ENCODE measurements at places on chromosomes 4 and X.

- no peak for DNase-seq
These were observed 75.8 kb upstream of the IQCM start for GRCh38 chr4:149891426-149891825.

GRCh38 chr4:185307136-185307950 lies 88.4 kb downstream of the LRP2BP start:
- no peak for DNase-seq

GRCh38 chr4:100933628-100934027 lies 413.7 kb downstream of the PPP3CA start:
- no peak for DNase-seq

DNA sequence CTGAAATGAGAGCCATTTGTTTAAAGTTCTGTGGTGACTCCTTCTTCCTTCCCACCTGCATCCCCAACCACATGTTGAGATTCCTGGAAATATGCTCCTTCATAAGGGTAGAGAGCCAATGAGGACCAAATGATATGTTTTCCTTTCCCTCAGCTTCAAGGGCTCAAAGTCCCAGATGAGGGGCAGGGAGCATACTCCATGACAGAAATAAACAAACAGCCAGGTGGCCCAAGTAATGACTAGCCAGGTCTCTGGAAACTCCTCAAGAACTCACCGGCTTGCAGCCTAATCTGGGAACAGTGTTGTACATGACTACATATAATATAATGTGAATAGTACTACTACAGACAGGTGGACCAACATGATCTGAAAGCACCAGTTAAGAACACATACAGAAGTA lies 392.3 kb downstream of the PACRGL start:
- DNase-seq, result no peak

GRCh38 chr4:57119054-57119651 lies 9.0 kb upstream of the IGFBP7 start:
- DNase-seq, result no peak

- DNase-seq, result no peak
These were observed 36.6 kb upstream of the UGT2A1 start for GRCh38 chr4:69689599-69689998.

DNA sequence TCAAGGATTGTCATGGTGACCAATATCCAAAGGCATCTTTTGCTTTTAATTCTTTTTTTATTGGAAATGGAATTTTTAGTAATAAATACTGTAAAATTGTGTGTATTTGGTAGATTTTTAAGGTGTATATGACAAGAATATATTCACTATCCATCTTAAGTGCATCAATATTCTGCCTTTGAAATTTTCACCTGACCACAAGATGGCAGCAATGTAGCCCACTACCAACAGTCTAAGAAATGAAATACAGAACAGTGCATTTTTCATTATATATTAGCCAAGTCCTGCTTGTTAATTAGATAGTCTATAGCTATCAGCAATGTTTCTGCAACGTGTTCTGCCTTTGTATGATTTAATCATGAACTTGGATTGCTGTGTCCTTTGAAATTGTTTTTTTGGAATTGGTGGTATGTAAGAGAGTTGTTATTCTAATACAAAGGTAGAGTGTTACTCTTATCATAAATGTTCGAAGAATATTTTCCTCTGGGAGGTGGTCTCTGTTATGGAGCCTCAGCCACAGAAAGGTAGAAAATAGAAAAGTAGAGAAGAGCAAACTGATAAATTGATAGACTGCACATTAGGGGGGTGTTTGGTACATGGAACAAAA lies 38.2 kb downstream of the HPGDS start:
- DNase-seq, result no peak

DNA sequence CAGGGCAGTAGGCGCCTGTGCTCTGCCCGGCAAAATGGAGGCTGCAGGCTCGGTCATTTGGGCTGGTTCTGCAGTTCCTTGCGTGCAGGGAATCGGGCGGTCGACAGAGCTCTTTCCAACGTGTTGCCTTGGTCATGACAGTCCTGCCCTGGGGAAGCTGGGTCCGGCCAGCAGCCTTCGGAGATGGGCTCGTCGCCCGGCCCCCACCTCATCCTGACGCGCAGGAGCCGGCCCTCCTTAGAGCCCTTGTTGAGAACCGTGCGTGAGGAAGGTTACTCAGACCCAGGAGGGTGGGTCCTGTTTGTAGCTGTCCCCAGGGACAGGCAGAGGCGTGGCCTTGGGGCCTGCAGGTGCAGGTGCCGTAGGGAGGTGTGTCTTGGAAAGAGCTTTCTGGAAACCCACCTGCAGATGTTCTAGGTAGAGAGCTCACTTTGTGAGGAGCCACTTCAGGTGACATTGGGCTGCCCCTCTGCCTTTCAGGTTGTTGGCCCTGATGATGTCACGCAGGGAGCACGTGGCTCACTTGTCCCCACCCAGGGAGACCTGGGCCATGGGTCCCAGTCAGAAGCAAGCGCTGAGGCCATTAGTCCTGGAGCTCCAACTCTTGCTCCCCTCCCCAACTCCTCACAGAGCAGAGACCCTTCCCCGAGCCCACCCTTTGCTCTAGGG lies 15.2 kb upstream of the HGFAC start:
- DNase-seq, result no peak

GRCh38 chr4:54440394-54441136 lies 211.5 kb downstream of the PDGFRA start:
- no peak for DNase-seq

- no peak for DNase-seq
These were observed 61.4 kb downstream of the BEX1 start for GRCh38 chrX:103002576-103002975.

DNA sequence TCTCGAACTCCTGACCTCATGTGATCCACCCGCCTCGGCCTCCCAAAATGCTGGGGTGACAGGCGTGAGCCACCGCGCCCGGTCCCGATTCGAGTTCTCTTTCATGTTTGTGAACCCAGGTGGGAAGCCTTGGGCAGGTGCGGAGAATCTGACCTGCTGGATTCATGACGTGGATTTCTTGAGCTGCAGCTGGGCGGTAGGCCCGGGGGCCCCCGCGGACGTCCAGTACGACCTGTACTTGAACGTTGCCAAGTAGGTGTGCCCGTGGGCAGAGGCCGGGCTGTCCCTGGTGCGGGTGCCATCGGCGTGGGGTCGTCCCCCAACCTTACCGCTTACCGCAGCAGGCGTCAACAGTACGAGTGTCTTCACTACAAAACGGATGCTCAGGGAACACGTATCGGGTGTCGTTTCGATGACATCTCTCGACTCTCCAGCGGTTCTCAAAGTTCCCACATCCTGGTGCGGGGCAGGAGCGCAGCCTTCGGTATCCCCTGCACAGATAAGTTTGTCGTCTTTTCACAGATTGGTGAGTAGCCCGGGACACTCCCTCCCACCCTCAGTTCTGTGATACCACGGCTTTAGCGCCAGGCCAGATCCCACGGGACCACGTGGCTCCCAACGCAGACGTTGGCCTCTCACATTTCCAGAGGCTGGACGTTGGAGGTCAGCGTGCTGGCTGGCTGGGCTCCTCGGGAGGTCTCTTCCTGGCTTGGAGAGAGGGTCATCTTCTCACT lies 15.6 kb downstream of the IL3RA start:
- no peak for DNase-seq

DNA sequence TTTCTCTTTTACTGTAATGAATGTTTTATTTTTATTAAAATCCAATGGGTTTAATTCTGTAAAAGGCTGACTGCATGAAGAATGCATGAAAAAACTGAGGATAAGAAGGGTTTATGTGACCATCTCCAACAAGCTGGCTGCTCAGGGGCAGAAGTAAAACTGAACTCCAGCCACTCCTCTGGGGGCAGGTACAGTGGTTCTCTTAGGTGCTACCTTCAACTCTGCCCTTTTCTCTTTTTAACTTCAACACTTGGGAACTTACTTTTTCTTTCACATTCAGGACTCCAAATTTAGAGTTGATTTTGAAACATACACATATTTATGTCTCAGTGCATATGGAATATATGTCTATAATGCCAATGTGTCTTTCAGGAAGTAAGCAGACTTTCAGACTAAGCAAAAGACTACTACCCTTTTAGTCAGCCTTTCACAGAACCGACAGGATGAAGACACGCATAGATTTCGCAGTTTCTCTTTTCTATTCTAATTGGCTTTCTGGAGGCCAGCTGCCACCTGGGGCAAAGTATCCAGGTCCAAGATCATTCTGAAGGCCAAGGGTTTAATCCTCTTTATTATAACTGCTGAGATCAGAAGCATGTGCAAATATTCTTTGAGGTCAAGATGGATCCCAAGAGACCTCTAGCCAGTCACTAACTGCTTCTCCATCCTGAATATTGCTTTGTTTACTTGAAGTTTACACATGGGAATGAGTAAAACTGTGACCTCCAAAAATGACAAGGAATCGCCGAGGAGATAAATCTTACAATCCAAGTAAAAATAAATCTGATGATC lies 30.7 kb downstream of the HS3ST1 start:
- no peak for DNase-seq

GRCh38 chr4:112642526-112642925 lies 5.6 kb downstream of the LARP7 start:
- no peak for DNase-seq
